ENCODE measurements at places on chromosomes 13 and 19.
A peak's percentile ranks its signal among the peaks of the same experiment; 100 is the strongest.

GRCh38 chr13:90591927-90592268 lies 755.6 kb upstream of the MIR17HG start:
- no peak for DNase-seq

DNA sequence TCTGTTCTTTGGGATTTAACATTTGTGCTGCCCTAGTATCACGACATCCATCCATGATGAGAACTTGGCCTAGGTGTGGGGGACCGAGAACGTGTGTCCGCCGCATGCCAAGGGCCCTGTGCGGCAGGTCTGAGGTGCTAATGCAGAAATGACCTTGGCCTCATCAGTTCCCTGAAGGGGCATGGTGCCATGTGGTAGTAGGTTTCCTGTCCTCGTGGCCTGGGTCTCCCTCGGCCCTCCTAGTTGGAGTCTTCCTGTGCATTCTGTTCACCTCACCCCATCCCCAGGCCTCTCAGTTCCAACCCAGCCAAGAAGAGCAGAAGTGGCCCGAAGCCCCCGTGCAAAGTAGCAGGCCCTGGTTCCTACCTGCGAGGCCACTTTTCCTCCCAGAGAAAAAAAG lies 59.8 kb downstream of the GGACT start:
- DNase-seq, result no peak

GRCh38 chr13:94598281-94598680 lies 2.3 kb upstream of the TGDS start:
- DNase-seq, result peak; percentile 22

- no peak for DNase-seq
These were observed 54.6 kb upstream of the URI1 start for GRCh38 chr19:29887442-29887855.

GRCh38 chr13:97780486-97780885 lies 173.0 kb upstream of the IPO5 start:
- no peak for DNase-seq

GRCh38 chr19:1052349-1052975 lies 12.6 kb downstream of the ABCA7 start:
- DNase-seq, result no peak

DNA sequence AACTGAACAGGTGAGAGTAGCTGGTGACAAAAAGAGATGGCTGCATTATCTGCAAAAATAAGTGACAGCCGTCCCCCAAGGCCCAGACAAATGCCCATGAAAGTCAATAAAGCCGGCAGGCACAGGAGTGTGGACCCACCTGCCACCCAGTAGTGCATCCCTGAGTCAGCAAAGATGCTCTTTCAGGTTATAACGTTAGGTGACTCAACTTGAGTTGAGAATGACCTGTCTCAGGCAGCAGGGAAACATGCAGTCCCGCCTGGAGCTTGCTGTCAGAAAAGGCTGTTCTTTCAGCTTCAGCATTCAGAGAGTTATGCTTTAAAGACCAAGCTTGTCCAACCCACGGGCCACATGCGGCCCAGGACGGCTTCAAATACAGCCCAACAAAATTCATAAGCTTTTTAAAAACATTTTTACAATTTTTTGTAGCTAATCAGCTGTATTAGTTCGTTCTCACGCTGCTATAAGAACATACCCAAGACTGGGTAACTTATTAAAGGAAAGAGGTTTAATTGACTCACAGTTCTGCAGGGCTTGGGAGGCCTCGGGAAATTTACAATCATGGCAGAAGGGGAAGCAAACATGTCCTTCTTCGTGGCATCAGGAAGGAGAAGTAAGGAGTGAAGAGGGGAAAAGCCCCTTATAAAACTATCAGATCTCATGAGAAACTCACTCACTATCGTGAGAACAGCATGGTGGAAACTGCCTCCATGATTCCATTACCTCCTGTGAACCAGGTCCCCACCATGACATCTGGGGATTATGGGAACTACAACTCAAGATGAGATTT lies 110.4 kb downstream of the RAB20 start:
- no peak for DNase-seq

GRCh38 chr19:13827656-13828055 lies 32.4 kb downstream of the ZSWIM4 start:
- DNase-seq, result no peak

GRCh38 chr13:91529739-91530482 lies 131.5 kb downstream of the GPC5 start:
- no peak for DNase-seq

GRCh38 chr13:110275931-110276552 lies 30.9 kb downstream of the COL4A1 start:
- DNase-seq, result no peak

- no peak for DNase-seq
These were observed 244.4 kb downstream of the DLEU7 start for GRCh38 chr13:50599046-50599445.

DNA sequence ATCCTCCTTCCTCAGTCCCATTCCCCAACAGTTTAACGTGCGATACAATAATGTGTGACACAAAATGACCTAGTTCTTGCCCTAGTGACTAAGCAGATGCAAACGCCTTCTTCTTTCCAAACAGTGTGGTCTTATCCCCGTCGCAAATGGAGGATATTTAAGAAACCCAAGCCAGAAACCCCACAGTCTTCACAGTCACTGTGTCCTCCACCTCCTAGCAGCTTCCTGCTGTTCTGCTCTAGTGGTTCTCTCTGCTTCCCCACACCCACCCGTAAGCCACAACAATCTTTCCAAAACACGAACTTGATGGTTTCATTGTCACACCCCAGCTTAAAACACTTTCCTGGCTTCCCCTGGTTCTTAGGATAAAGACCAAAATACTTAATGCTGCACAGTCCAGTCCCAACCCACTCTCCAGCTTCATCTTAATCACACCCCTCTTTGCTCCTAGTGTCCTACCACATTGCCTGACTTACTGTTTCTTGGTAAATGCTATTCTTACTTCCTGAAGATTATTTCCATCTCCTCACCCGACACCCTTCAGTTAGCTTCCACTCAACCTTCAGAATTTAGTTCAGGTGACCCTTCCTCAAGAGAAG lies 32.3 kb downstream of the ITM2B start:
- DNase-seq, result no peak

GRCh38 chr13:41589434-41589833 lies 132.1 kb downstream of the RGCC start:
- DNase-seq, result no peak

- peak; percentile 44 for DNase-seq
These were observed at the start of gene CAPS for GRCh38 chr19:5913739-5914357. CAPS (plus strand) TSS chr19:5914254; CDS start chr19:5914407, 153 bp downstream.

DNA sequence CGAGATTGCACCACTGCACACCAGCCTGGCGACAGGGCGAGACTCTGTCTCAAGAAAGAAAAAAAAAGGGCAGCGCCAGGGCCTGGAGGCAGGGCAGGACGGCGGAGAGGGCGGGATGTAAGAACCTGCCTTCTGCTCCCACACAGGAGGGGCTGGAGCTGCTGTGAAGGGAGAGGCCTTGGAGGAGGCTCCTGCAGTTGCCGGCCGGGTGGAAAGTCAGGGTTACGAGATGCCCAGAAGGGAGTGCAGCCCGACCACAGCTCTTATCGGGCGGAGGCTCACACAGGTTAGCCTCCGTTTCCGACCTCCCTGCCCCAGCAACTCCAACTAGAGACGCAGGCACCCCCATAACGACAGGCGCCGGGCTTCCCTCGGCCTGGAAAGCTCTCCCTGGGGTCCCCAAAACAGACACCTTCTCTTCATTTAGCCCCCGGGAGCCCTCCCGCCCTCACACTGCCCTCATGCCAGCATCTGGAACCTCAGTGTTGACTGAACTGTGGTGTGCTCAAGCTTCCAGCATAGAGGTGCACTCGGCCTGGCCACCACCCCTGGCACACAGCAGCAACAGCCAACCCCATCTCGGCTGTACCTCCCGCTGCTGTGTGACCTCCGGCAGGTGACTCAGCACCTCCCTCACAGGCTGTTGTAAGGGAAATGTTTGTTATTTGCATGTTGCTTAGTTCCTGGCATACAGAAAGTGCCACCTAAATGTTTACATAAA lies 1.4 kb downstream of the PLPP2 start:
- DNase-seq, result peak; percentile 24

DNA sequence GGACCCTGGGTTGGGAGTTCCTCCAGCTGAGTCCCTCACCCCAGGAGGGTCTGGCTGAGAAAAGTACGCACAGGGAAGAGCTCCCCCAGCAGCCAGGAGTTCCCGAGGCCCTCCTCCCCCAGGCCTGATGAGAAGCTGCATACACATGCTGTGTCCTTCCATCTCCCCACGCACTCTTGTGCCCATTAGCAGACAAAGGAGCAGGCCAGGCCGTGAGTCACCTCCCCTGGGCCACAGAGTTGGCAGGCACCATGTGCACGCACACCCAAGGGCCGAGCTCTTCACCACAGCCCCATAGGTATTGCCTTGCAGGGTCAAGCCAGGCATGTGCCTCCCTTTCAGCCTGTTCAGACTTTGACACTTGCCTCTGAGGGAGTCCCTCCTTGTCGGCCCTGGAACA lies 17.5 kb downstream of the MAU2 start:
- DNase-seq, result peak; percentile 71

DNA sequence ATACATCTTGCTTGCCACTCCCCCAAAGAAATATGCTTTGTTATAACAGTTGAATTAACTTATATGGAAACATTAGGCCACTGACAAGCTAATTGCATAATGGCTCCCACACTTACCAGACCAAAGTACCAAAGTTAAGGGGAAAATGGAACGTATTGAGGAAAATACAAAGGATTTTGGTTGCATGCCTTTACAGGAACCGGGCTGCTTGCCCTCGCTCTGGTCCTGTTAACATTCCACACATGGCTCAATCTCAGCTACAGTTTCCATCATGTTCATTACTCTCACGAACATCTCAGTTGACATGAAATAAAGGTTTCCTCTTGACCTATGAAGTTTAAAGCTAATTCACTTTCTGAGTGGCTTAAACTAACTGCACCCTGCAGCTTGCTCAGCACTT lies 220.7 kb upstream of the RXFP2 start:
- peak; percentile 2 for DNase-seq

- DNase-seq, result peak; percentile 46
These were observed 1707.6 kb upstream of the SLC10A2 start for GRCh38 chr13:104773775-104774174.

GRCh38 chr13:68174893-68175292 lies 944.8 kb upstream of the PCDH9 start:
- no peak for DNase-seq

DNA sequence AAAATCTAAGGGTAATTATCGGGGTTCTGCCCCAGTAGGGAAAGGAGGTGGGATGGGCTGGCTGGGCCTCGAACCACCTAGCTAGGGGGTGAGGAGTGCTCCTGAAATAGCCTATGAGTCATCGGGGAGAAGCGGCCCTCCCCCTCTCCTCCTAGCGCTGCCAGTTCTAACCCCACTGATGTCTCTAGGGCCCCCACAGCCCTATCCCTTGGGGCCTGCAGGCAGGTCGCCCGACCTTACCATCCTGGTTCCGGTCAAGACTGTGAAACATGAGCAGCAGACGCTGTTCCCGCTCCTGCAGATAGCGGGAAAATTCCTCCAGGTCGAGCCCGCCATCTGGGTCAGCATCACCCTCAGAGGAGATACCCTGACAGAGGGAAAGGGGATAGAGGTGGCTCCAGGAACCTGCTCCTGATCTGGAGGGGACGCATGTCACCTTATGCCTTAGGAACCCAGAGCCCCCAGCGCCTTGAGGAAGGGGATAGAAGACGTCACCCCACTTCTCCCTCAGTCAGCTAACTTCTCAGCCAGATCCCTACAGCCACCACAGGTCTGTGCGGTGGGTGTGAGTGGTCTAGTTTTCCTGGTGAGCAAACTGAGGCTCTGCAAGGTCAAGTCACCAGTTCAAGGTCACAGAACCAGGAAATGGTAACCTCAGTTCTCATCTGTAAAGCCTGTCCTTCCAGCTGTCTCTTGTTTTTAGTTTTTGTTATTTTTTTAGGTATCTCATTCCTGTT lies 1.5 kb downstream of the SLC25A23 start:
- DNase-seq, result no peak

DNA sequence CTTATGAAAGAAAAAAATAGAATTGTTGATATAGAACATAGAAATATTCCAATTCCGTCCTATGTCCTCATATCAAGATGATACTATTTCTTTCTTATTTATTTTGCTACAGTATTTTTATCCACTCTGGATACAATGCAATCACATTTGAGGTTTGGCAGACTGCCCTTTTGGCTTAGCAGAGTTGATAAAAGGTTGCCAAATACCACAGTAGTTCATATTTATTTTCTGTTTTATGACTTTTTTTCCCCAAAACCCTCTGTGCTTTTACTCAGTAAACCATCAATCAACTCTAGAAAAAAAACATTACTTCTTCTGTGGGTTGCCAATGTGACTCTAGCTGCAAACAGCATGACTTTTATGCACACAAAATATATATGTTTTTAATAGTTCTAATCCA lies 424.5 kb downstream of the PCDH9 start:
- peak; percentile 81 for DNase-seq

DNA sequence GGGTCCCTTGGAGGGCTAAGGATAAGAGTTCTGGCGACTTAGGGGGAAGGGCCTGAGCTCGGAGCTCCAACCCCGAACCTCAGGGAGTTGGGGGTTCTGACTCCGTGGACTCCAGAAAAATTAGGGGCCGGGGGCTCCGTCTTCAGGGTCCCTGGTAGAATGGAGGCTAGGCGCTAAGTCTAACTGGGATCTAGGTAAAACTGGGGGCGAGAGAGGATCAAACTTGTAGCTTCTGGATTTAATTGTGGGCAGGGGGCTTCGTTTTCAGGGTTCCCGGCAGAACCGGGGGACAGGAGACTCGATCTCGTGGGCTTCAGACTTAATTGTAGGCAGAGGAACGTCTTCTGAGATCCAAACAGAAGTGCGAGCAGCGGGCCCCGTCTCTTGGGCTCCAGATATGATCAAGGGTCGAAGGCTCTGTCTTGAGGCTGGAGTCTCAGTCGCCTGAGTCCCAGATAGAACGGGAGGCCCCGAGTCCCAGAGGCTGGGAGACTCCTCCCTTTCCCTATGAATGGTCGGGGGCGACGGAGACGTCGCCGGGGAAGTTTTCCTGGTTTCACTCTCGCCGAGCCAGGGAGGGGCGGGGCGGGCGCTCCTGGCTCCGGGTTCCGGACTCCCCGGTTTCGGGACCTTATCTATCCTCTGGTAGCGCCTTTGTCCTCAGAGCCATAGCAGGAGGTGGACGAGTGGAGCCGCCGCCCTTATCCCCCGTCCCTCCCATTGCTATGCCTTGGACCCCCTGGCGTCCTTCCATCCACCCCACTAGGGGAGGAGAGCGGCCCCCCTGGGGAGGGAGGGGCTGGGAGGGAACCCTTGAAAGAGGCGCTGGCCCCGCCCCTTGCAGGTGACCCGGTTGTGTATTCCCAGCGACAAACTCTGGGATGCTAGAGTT lies 1.3 kb downstream of the NECTIN2 start:
- DNase-seq, result peak; percentile 39

DNA sequence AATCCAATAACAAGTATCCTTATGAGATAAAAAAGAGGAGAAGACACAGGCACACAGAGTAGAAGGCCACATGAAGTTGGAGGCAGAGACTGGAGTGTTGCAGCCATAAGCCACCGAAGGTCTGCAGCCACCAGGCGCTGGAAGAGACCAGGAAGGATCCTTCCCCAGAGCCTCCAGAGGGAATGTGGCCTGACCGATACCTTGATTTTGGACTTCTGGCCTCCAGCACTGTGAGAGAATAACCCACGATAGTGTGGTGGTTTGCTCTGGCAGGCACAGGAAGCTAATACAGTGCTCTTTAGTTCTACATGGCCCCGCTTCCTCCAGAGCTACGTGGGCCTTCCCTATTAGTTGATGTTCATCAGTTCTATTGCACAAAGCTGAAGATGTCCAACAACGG lies 15.3 kb upstream of the SULT2A1 start:
- no peak for DNase-seq
